ENCODE measurements at places on chromosomes 1 and 21. TPM values are rescaled to one million over a fixed set of nuclear protein-coding genes. Genes with fewer than 3 reads are reported as not detected.

Gene OPRD1
- not detected for total RNA-seq

DNA sequence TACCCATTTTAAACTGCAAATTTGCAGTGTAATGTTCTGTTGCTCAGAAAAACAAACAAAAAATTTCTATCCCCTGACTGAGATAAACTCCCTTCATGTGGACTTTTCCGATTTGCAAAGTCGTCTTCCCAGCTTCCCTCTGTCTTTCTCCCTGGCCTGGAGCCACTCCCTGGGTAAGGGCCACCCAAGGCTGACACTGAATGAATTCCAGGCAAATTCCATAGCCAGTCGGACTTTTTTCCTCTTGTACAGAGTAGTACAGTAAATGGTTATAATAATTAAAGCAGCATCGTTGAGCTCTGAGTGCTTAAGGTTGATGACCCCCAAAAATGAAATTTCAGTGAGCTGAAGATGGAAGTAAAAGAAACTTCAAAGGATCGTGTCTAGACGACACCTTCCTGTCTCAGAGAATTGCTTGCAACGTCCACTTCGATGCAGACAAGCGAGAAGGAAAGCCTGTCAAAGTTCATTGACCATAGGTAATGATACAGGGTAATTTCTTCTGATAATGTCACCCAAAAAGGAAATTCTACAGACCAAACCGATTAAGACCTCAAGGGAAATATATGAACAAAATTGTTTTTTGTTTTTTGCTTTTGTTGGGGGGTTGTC is 33.6 kb upstream of the LHX8 start:
- no peak for DNase-seq

- DNase-seq: peak; percentile 75
Observed at GRCh38 chr1:55284856-55285255, 69.7 kb upstream of the USP24 start.

GRCh38 chr1:4530166-4530785 is 124.1 kb upstream of the AJAP1 start:
- no peak for DNase-seq

Gene PRRX1
- total RNA-seq: 121 TPM

Gene RBP7
- total RNA-seq: not detected

Measured in fibroblast of lung (primary cell).